Heart right ventricle (tissue), 16 donors: ENCODE measurements at places on chromosomes 2 and 18. TPM values are rescaled to one million over a fixed set of nuclear protein-coding genes. Genes with fewer than 3 reads are reported as not detected.

Gene RPRM
- total RNA-seq, result not detected

Gene C2orf80
- total RNA-seq, result not detected

Gene SMYD1
- 346 TPM for total RNA-seq

Gene RSAD2
- total RNA-seq, result 16.1 TPM

Gene IKZF2
- 7.9 TPM for total RNA-seq

Gene LONRF2
- 28.4 TPM for total RNA-seq

Gene FSHR
- not detected for total RNA-seq

Gene TXNDC2
- not detected for total RNA-seq

Gene HOXD3
- total RNA-seq, result not detected

Gene DSC2
- 26.5 TPM for total RNA-seq

Gene ARHGAP25
- total RNA-seq, result 8.6 TPM
